ENCODE measurements at places on chromosomes 2 and 18.

DNA sequence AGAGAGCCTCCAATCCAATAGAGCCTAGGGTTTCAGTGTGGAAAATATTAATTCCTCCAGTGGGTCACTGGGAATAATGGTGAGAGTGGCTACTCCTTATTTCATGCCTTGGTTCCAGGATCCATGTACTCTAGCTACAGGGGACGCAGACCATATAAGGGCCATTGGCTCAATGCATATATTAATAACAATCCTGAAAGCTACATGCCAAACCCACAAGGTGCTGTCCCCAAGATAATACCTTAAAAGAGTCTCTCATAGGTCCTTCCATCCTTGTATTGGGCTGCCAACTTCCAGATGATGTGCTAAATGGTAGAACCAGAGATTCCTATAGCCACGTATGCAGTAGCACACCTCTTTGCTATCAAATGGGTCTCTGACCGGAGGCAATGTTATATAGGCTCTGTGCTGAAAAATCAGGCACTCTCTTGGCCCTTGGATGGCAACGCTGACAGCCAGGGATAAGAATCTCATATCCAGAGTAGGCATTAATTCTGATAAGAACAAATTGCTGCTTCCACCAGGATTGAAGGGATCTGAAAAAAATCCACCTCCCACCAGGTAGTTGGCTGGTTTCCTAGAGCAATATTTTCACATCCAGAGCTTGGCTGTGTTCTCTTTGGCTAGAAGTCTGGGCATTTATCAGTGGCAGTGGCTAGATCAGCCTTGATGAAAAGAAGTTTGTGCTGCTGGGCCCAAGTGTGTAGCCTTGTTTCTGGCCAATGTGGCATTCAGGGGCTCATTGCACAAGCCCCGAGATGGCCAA, 218.1 kb upstream of the MGAT5 start:
- no peak for DNase-seq

DNA sequence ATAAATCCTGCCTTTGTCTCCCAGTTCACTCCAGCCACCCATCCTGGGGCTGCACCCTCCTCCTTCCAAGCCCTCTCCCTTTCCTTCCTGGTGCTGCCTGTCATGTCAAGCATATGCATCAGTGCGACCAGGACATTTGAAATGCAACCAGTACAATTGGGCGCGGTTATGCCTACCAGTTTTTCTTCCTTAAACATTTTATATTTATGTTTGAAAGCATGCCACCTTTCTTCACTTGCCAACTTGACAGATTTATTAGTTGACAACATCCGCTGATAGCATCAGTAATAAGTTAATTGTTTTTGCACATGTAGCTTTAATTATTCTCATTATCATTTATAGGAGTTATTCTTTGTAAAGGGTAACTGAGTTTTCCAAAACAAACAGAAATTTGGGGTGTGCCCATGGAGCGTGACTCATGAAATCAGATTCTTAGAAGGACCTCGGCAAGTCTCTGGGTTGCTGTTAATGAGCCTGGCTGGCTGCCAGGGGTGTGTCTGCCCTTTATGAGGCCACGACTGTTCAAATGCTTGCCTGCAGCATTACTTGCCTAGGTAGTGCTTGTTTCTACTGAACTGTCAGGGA, 32.8 kb upstream of the IL1B start:
- peak; percentile 87 for DNase-seq

DNA sequence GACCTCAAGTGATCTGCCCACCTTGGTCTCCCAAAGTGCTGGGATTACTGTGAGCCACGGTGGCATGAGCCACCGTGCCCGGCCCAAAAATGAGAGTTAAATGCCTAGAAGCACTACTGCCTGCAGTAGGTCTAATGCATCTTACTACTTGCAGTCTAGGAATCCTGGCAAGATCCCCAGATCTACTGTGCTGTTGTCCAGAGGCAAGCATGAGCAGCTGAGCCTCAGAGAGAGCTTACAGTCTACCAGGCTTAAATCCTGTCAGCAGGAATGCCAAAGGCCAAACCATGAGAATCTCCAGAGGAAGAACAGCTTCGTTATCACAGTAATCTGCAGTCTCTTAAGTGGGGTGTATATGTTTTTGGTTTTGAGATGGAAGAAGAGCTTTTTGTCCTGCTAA, 54.4 kb downstream of the XRCC5 start:
- DNase-seq = no peak

DNA sequence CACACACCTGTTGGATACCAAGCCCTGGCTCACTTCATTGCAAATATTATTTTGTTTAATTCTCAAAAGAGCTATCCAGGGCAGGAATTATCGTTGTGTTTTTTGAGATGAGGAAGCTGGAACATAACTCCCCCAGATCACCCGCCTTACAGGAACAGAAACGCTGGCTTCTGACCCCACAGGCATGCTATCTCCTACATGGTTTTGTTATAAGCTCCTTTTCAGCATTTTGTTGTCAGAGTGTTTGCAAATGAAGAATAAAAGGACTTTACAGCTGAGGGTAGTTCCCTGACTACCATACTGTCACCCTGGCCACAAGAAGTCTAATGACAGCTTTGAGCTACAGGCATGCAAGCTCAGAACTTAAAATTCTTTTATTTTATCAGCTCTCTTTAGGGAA, 62.0 kb upstream of the MRPS9 start:
- no peak for DNase-seq

GRCh38 chr18:5868218-5868854, 27.0 kb downstream of the TMEM200C start:
- peak; percentile 82 for DNase-seq

DNA sequence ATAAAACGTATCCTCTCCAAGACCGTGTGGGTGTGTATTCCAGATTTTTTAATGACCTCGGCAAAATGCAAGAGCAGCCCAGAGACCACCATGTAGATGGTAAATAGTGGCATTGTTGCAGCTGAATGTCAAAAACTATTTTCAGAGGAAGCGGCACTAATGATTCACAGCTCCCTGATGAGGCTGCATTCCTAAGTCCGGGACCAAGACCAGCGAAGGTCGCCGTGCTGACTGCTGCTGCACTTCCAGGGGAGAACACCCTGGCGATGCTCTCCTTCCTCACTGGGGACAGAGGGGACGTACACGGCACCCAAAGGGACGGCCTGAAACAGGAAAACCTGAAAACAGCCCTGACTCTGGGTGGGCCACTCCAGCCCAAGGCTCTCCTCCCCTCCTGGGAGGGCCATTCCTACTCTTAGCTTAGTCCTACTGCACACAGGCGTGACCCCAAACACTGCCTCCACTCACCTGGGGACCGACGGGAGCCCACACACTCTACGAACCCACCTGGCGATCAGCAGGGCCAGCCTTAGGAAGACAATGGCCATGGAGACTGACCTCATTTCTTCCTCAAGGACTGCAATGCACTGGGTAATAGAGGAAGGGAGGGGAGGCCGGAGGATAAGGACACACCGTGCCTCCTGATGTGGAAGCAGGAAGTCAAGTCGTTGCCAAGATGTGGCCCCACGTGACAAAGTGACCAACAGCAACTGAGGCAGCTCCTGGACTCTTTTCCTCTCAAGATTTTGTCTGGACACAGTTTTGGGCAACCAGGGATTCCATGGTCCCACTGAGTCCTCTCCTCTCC, 82.8 kb downstream of the ZNF516 start:
- peak; percentile 58 for DNase-seq

GRCh38 chr2:98436734-98437133, 7.9 kb upstream of the INPP4A start:
- DNase-seq = no peak

GRCh38 chr18:55268151-55268601, 308.9 kb upstream of the CCDC68 start:
- no peak for DNase-seq

DNA sequence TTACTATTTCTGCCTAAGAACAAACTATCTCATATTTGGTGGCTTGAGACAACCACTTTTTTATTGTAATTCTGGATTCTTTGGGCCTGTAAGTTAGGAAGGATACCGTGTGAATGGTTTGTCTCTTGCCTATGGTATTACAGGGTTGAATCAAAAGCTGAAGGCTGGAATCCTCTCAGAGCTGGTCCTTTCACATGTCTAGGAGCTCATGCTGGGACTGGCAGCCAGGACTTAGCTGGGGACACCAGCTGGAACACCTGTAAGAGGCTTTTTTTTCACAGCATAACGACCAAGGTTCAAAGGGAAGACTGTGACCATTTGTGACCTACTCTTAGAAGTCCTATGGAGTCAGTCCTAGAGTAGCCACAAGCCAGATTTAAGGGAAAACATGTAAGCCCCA, 226.3 kb downstream of the ZNF804A start:
- no peak for DNase-seq

DNA sequence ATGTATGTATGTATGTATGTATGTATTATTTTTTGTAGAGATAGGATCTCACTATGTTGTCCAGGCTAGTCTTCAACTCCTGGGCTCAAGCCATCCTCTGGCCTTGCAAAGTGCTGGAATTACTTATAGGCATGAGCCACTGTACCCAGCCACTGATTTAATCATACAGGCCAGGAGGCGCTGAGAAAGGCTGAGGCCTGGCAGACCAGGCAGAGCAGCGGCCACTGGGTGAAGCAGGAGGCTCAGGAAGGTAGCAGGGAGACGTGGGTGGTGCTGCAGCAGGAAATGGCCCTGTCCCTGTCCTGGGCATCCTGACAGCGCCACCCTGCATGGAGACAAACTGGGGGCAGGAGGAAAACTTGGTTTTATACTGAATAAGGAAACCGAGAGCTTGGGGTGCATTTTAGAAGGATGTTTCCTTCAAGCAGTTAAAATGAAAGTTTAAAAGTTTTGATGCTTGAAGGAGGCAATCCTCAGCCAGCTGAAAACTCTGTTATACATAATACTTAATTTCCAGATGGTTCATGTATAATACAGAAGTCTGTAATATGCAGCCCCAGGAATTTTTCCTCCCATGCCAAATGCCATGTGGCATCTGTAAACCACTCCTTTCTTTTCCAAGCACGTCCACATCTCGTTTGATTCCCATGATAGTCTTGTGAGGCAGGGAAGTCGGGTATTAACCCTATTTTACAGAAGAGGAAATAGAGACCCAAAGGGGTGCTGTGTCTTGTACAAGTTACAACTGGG, 182.4 kb downstream of the CELF4 start:
- DNase-seq = peak; percentile 50

DNA sequence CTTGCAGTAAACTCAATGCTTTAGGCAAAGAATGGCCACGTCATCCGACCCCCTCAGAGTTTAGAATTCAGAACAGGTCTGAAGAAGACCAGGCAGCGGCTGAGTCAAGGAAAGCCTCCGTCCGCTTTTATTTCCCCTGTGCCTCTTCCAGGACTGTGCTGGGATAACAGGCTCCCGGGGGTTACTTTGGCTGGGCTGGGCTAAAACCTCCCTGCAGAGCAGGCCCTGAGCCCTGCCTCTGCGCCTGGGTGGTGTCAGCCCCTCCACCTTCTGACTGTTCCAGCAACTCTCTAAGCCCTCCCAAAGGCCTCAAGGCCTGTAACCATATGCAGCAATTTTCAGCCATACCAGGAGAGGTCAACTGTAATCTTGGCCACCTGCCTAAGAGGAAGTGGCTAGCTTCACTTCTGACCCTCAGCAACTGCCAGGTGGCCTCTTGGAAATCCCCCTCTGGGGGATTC, 166.5 kb downstream of the RPIA start:
- no peak for DNase-seq

DNA sequence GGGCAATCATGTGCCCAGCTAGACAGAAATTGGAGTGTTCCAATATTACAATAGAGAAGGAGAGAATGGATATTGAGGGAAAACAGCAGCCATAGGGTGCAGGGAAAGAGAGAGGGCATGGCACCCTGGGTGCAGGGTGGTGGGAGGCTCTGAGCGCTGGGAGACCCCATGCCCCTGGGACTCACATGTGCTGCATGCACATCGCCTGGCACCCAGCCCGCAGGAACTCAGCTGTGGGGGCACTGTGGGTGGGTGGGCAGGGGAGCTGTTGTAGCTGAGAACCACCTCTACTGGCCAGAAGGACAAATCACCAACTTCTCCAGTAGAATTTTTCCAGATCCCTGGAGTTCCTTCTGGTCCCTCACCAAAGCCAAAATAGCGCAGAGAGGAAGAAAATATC, 7.2 kb upstream of the NEURL3 start:
- DNase-seq = no peak

DNA sequence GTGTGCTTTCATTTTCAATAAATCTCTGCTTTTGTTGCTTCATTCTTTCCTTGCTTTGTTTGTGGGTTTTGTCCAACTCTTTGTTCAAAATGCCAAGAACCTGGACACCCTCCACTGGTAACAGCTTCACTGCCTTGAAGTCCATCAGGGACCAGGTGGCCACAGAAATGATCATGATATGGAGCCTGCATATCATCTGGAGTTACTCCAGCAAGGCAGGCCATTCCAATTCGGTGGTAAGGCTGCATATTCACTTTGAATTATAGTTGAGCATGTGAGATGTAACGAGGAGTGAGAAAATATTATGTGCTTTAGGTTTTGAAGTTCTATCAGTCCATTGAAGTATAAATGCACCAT, 26.3 kb upstream of the SPATA3 start:
- no peak for DNase-seq

All from AG10803 (cell line).